ENCODE measurements at places on chromosomes 11 and 22. TPM values are rescaled to one million over a fixed set of nuclear protein-coding genes. Genes with fewer than 3 reads are reported as not detected.

GRCh38 chr11:132231656-132232347 lies 861.4 kb downstream of the NTM start:
- no peak for DNase-seq

- no peak for DNase-seq
Observed at GRCh38 chr22:19231986-19232385, 53.5 kb upstream of the SLC25A1 start.

GRCh38 chr11:78822931-78823423 lies 248.3 kb upstream of the NARS2 start:
- no peak for DNase-seq

DNA sequence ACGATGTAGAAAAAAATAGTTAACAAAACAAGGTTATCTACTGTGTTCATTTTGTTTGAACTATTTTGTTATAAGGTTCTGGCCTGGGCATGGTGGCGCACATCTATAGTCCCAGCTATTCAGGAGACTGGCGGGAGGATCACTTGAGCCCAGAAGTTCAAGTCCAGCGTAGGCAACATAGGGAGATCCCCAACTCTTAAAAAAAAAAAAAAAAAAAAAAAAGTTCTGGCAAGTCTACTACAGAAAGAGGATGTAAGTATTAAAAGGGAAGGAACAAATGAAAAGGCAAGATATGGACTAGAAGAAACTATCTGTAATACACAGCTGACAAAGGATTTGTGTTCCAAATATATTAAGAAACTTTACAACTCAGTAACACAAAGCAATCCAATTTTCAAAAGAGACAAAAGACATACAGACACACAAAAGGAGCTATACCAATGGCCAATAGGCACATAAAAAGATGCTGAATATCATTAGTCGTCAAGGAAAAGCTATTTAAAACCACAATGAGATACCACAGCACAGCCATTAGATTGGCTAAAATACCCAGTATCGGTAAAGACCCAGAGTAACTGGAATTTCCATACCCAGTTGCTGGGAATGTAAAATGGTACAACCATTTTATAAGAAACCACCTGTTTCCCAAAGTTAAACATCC lies 27.4 kb downstream of the RRAS2 start:
- DNase-seq = no peak

DNA sequence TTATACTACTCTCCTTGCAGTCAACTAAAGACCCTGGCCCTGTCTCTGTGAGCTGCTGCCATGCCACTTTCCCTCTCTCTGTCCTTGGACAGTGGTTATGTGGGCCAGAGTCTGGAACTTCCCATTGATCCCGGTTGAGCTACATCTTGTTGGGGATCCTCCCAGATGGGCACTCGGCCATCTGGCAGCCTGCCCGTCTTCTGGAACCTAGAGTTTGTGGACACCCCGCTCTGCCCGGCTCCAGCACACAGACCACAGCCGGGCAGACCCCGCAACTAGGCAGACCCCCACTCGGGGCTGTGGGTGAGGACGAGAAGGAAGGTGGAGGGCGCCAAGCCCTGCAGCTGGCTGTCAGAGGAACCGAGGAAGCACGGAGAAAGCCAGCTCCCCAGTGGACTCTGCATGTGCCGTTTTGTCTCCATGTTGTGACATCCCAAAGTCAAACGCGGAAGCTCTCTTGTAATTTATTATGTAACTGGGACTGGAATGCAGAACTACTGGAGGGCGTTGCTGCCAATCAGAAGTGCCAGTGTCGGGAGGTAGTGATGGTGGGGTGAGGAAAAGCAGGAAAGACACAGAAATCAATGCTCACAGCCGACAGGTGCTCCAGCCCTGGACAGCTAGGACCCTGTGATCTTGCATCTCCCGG lies 207.7 kb downstream of the CEP164 start:
- peak; percentile 84 for DNase-seq

GRCh38 chr11:77140231-77140851 lies 12.3 kb downstream of the MYO7A start:
- DNase-seq = no peak

DNA sequence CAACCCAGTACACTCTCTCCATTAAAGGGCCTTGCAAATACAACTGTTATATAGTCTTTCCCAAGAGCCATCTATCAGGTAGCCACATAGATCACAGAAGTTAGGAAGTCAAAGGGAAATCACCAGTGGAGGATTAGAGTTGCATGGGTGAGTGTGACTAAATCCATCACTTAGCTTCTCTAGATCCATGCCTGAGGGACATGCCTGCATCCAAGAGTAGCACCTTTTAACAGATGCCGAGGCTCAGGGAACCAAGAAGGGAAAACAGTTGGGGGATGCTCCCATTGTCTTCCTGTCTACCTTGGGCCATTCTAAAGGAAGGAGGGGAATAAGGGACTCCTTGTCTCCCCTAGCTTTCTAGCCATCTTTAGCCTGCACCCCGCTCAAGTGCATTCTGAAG lies 77.9 kb downstream of the XRRA1 start:
- no peak for DNase-seq

- DNase-seq = no peak
Observed at GRCh38 chr11:88520391-88520790, 182.9 kb upstream of the CTSC start.

DNA sequence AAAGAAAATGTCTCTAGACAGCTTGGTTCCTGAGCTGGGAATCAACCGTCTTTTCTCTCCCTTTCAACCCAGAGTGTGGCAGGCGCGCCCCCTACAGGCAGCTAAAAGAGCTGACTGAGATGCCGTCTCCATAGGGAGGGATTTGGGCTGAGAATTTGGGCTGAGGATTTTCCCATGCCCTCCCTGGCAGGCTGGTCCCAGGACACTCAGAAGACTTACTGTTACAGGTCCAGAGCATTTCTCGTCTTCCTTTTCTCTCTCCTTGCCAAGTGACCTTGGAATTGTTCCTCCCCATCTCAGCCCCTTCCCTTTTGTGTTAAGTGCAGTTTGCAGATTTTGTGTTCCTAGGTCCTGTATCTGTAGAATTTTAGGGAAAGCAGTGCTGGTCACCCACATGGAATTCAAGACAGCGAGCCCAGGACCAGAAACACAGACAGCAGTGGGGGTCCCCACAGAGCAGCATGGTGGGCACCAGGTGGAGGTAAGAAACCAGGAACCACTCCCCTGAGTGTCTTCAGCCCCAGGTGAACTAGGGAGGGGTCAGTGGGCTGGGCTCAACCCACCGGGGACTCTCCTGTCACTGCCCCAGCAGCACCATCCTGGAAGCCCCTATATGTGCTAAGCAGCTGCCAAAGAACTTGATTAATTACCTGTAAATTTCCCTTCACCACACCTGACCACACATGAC lies 9.9 kb upstream of the IGLL5 start:
- peak; percentile 85 for DNase-seq

- no peak for DNase-seq
Observed at GRCh38 chr22:28930357-28931007, 47.1 kb downstream of the ZNRF3 start.

GRCh38 chr11:13341026-13341425 lies 63.4 kb downstream of the BMAL1 start:
- DNase-seq = no peak

DNA sequence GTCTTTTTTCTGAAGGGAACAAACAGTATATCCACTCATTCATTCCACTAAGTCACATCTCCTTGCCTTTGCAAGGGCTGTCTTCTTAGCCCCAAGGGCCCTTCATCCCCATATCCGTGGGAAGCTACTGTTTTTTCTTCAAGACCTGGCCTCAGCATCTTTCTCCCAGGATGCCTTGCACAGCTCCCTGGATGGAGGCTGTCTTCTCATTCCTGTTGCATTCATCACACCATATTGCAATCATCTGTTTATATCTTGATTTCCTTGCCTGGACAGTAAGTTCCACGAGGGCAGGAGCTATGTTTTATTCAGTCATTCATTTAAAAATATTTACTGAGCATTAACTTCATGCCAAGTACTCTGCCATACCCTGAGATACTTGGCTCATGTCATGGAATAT lies 29.3 kb upstream of the NECTIN1 start:
- no peak for DNase-seq

GRCh38 chr11:1746956-1747752 lies 3.2 kb downstream of the IFITM10 start:
- peak; percentile 37 for DNase-seq

DNA sequence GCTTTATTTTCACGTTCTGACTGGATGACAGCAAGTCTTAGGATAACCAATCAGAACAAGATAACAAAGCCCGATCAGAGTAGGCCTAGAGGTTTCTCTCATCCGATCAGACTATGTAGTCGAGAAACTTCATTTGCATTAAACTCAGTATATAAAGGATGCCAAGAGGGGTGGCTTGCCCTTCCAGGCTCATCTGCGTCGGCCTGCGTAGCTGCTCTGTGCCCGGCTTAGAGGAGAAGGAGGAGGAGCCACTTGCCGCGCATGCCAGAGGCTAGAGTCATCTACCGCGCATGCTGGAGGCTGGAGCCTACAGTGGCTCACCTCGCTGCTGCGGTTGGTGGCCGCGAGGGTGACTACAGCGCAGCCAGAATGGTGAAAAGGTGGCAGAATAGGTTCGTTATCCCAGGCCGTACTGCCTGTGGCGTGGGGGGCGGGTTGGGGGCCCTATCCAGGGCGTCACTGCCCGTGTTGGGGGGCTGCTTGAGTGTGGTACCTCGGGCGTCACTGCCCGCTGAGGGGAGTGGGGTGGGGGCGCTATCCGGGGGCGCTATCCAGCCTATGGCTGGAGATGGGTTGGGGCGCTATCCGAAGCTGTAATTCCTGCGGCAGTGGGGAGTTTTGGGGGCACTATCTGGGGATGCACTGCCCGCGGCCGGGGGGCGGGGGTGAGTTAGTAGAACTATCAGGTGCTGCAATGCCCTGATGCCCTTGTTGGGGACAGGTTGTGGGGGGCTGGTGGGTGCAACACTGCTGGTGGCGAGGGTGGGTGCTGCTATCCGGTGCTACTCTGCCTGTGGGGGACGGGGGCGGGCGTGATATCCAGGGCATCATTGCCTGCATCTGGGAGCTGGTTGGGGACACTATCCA lies at the start of gene RFPL2:
Gene RFPL2 (minus strand): TSS at position 218 of the 867 bp plus-strand sequence. CDS start 2,622 bp downstream, outside the sequence.
- peak; percentile 68 for DNase-seq

GRCh38 chr11:10488934-10489691 lies 34.0 kb downstream of the AMPD3 start:
- DNase-seq = peak; percentile 91

LMNTD2 gene
- 11.8 TPM for total RNA-seq

OR51A4 gene
- total RNA-seq = not detected

Measured in Peyer's patch (tissue), 4 donors.